Iris pigment epithelial cell (primary cell): ENCODE measurements at places on chromosomes 6 and 20.

DNA sequence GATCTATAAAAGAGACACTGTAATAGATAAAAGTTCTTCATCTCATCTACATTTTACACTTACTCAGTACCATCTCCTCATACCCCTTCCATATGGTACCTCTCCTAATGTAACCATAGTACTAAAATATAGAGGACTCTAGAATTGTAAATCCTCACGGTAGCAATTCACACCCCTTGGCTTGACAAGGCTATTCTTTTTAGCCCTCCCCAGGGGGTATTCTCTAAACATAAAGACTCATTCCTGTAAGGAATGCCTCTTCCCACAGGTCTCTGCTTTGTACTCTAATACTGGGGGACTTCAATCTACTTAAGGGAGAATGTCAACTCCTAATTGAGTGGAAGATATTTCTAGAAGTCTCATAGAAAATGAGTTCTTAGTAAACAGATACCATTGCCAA lies 85.9 kb downstream of the VIP start:
- no peak for DNase-seq

DNA sequence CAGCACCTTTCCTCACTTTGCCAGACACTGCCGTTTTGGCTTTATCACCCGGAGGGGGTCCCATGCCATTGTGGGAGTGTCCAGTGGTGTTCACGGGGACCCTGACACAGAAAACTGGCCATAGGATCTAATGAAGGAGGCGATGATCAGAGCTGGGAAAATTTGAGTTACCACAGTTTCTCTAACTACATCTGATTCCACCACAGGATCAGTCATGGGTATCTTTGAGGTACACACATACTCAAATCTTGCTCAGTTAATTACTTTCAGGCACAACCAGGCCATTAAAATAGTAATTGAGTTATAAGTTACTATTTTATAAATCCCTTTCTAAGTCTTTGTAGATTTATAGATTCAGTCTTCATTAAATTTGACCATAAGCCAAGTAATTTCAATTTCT lies 215.1 kb downstream of the PRL start:
- no peak for DNase-seq

DNA sequence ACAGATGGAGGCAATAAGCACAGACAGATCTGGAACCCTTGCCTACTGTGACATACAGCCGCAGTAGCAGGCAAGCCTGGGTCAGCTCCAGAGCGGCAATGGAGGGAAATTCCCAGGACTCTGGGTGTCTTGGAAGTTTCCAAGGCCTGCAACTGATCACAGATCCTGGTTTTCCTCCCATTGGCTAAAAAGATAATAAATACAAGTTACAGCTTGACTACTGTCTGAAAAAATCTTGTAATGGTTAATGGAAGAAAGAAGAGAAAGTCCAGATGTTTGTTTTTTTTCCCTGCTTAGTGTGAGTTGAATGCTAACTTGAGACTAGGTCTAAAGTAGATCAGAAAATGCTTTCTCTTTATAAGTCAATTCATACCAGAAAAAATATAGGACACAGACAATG lies 307.6 kb downstream of the ALDH8A1 start:
- no peak for DNase-seq

GRCh38 chr20:49484180-49485140 lies 2.0 kb upstream of the KCNB1 start:
- DNase-seq: peak; percentile 78
